ENCODE measurements at places on chromosomes 2 and 18.

DNA sequence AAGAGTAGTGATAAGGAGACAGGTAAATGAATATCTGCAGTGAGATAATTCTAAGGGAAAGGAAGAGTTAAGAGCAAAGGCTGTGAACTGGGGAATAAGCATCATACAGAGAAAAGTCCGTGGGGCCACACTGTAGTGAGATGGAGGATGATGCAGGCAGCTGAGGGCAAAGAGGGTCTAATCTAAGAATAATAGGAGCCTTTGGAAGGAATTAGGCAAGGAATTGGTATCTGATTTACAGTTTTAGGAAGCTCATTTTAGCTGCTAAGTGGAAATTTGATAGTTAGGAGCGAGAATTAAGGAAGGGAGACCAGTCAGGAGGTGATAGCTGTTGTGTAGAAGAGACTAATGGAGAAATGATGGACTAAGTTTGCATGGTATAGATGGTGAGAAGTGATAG, 43.5 kb downstream of the KIF5C start:
- no peak for DNase-seq

GRCh38 chr2:100520224-100520623, 42.6 kb upstream of the PDCL3 start:
- no peak for DNase-seq

- DNase-seq, result no peak
Observed at GRCh38 chr2:86331384-86331783, 6.0 kb downstream of the REEP1 start.

DNA sequence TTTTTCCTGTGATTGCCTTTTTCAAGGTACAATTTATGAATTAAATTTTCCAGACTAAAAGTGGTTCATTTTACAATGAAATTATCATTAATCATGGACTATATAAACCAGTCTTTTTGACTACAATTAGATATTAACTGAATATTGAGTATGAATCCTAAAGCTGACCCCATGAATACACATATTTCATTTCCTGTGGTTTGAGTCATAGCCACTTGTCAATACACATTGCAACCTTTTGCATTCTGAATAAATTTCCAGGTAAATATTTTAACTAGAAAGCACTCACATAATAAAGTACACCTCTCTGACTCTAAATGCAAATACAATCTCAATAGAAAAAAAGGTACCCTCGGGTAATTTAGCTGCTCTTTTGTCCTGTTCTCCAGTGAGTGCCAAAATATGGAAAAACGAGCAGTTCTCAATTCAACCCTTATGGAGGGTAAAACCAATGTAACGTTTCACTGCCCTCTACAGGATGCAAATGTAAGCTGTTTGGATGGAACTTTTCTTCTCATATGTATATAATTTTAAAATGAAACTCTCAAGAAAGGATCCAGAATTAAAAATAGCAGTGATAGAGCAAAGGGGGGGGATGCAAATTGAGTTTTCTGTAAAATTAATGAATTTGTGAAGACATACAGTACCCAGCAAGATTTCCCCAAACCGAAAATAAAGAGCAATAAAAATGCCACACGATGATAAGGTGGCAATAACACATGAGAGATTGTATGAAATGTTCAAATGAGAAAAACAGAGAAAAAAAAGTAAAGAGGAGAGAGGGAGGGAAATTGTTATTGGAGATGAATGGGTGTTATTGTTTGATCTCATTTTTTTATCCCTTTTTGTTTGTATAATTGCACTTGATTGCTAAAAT, 1795.7 kb upstream of the PIK3C3 start:
- DNase-seq, result peak; percentile 24

- no peak for DNase-seq
Observed at GRCh38 chr2:220096406-220096805, 469.0 kb downstream of the SLC4A3 start.

DNA sequence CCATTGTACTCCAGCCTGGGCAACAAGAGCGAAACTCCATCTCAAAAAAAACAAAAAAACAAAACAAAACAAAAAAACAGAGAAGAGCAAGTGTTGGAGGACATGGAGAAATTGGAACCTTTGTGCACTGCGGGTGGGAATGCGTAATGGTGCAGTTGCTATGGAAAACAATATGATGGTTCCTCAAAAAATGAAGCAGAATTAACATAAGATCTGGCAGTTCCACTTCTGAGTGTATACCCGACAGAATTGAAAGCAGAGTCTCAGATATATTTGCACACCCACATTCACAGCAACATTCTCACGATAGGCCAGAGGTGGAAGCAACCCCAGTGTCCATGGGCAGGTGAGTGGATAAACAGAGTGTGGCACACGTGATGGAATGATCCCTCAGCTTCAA, 11.0 kb upstream of the RALB start:
- DNase-seq, result no peak

DNA sequence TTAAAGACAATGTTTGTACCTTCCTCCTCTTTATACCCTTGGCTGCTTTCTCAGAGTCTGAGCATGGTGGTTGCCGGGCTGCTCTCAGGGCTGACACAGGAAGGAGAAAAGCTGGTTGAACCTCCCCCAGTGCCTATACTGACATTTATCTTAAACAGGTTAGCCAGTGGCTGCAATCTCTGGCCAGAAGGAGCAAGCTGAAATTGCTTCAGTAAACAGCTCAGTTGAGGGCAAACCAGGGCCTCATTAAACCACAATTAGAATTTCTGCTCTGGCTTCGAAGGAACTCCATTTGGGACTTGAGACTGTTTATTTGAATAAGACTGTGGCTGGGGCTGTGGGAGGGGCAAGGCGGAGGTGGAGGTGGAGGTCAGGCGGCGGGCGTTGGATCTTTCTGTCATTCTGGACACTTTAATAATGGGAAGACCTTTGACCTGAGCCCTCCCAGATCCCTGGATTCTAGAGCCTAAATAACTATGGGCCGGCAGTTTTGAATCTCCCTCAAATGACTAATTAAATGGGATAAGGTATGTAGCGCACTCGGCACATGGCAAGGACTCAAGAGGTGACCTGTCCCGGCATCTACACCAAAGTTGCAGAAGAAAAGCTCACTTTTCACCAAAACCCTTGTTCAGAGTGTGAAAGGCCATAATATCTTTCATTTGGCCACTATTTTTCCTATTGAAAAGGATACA, 120.6 kb upstream of the MYCN start:
- DNase-seq, result no peak

DNA sequence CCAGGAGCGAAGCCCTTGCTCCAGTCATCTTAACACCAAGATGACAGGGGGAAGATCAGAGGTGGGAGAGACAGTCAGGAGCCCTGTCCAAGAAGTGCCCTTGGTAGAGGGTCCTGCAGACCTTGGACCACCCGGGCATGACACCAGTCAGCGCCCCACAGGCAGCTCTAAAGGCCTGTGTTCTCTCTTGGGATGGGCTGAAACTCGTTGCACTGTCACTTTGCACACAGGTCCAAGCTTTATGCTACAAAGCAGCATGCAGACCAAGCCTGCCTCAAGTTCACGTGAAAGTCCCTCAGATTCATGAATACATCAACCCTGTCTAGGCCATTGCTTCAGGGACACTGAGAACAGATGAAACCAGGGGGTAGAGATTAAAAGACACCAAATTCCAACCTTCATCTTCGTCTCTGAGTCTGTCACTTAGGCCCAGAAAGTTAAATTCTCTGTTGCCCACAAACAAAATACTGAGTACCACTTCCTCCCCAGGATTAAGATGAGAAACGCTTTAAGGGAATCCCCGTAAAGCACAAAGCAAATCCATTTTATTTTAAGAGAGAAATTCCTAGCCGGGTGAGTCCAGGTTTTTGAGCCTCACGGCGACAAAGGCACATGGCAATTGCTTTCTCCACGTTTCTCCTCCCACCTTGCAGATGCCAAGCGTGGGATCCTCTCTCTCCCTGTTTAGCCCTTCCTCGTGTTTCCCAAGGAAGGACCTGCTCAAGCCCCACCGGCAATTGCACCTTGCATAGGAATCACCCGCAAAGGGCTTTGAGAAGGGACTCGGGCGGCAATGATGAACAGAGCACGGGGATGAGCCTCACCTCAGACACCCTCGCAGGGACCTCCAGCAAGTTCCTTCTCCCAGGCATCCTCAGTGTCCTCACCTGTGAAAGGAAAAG, 75.0 kb upstream of the ID2 start:
- DNase-seq, result no peak

GRCh38 chr18:64712035-64712434, 563.1 kb upstream of the LINC00305 start:
- DNase-seq, result no peak

Data from ACHN (cell line).